ENCODE measurements at places on chromosomes 4 and X.

GRCh38 chr4:112759313-112759712 lies 122.4 kb downstream of the LARP7 start:
- no peak for DNase-seq

DNA sequence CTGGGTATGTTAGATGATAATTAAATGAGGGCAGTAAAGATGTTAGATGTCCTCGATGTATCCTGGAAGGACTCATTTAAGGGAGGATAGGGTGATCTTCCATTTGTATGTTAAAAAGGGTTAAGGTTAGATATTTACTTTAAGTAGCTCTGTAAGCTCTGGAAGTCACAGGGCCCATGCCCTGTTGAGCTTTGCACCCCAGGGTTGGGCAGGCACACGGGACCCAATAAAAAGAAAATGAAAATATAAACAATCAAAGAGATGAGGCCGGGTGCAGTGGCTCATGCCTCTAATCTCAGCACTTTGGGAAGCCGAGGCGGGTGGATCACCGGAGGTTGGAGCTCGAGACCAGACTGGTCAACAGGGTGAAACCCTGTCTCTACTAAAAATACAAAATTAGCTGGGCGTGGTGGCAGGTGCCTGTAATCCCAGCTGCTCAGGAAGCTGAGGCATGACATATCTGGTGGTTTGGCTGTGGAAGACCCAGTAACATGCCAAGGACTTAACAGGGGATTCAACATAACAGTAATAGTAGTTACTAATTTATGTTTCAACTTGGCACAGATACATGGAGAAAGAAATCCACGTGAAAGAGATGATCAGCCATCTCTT lies 16.9 kb upstream of the PHEX start:
- no peak for DNase-seq

DNA sequence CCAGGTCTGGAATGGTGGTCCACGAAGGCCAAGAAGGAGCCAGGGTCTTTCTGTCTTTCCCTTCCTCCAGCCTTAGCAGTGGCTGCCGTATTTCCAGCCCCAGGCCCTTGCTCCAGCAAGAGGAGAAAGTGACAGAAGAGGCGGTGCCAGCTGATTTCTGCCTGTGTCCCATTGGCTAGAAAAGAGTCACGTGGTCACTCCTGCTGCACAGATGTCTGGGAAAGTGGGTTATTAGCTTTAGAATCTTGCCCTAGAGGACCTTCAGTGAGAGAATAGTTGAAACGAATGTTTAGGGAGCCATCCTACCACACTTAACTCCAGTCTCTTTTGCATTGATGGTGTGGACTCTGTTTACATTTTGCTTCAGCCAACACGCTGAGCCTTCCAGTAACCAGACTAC lies 99.3 kb upstream of the BCOR start:
- DNase-seq, result no peak

DNA sequence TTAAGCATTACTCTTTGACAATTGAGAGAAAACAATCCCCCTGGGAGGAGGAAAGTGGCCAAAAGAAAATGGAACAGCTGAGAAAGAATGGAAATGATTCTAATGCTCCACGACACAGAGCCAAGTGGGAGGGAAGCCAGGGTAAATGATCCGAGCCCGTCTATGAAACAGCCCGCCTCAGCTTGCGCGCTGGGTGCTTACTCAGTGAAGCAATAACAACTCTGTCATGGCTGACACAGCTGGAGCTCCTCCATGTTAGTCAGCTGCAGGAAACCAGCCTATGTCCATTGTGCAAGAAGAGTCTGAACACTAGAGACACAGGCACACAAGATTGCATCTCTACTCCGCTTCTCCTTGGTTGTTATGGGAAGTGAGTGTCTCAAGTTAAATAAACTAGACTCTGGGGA lies 19.3 kb downstream of the NOA1 start:
- peak; percentile 33 for DNase-seq

DNA sequence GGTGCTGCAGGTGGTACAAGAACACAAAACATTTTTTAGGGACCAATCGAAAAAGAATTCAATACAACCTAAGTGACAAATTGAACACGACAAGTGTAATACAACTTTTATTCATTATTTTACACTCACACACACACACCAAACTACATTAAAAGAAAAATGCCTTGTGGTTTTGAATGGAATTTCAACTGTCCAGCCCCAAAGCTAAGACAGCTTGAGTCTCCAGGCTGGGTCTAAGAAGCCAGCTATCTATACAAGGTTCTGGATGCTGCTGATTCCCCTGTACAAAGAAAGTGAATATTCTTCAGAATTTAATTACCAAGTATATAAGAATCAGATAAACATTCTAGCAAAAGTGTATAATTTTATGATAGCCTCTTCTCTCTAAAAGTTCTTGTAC lies 118.2 kb downstream of the PPP3CA start:
- no peak for DNase-seq

DNA sequence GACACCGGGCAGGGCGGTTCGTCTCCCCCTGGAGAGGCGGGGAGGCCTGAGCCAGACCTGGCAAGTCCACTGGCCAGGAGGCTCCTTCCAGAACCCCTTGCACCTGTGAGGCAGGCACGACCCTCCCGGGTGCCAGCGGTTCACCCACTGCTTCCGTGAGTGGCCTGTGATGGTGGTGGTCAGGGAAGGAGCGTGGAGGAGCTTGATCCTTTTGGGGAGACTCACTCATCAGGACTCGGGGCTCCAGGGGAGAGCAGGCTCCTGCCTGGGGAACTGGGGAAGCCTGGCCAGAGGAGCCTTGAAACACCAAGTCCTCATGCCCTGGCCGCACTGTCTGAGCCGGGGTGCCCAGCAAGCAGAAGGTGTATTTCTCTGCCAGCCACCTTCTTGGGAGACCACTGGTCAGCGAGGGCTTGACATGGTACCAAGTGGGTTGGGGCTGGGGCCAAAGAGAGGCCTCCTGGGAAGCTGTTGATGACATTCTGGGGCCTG lies 860 bp downstream of the FAM50A start:
- no peak for DNase-seq

Data from esophagus squamous epithelium (tissue), 5 donors.